Stimulated activated CD4-positive, alpha-beta T cell treated with anti-CD3 and anti-CD28 coated beads, Interleukin-1b, Interleukin-23, amount 100 ng/mL, for 24 hours (primary cell): ENCODE measurements at places on chromosomes 5 and 9.

GRCh38 chr5:27598576-27598975, 560.2 kb upstream of the CDH9 start:
- DNase-seq = no peak

DNA sequence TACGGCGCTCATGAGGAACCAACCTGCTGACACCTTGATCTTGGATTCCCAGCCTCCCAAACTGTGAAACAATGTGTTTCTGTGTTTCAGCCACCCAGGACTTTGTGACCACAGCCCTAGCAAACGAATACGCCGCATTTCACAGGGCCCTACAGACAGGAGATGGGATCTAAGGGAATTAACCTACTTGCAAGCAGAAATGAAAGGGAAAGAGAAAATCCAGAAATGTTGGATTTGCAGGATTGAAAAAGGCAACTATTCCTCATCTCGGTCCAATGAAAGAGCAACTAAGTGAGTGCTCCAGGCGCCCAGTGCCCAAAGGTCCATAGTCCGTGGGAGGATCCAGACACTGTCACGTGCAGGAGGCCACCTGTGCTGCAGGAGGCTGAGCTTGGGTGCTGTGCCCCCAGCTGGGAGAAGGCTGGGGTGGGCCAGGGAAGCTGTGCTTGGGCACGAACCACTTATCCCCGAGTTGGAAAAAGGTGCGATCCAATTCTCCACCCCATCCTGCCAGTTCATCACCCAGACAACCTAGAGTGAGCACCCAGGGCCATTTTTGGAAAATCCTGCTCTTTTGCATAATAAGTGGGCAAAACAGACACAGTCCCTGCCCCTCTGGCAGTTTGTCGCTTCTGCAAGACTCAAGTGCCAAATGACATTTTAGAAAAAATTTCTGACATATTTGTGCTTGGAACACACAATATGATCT, 177.9 kb downstream of the C9orf50 start:
- no peak for DNase-seq

- DNase-seq = no peak
Observed at GRCh38 chr5:116281309-116281708, 196.5 kb downstream of the COMMD10 start.

DNA sequence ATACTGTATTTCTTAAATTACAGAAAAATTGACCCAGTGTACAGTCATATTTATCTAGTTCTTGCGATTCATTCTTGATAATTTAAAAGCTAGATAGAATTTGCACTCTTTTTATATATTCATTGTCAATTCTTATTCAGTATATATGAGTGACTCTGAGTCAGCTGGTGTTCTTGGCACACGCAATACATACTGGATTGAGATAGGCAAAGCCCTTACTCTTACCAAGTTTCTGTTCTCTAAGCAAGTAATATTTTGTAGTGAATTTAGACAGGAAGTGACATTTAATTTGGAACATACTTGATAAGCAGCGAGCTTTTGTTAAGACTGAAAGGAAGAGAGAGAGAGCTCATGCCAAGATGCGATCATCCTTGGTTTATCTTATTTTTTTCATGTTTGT, 57.7 kb downstream of the GPBP1 start:
- no peak for DNase-seq

DNA sequence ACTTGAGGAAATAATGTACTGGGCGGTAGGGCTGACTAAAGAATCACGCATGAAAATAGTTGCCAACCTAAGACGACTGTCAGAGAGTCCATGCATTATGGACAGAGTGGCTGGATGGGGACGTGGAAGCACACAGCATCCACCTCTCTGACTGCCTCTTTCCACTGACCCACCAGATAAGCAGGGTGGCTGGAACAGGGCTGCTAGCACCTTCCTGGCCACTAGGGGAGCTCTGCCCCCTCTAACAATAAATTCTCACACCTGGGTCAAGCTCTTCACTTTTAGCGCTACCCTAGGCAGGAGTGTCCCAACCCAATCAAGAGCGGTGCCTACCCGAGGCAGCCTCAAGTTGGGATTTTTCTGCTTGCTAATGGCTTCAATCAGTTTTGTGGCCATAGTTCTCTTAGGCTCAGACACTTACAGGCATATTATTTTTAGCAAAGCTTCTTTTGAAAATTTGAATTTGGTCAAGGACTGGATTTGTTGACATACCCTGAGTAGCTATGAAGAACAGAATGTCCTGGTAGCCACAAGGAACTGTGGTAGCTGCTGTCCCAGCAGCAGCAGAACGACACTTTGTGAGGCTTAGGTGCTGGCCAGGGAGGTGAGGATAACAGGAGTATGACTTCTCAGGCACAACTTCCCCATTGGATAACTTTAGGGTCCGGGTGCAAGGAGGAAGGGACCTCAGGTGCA, 6.9 kb upstream of the TPM2 start:
- DNase-seq = no peak

GRCh38 chr9:130426883-130427282, 17.9 kb upstream of the ASS1 start:
- no peak for DNase-seq

GRCh38 chr9:129070696-129071525, 10.0 kb upstream of the DOLPP1 start:
- DNase-seq = no peak

DNA sequence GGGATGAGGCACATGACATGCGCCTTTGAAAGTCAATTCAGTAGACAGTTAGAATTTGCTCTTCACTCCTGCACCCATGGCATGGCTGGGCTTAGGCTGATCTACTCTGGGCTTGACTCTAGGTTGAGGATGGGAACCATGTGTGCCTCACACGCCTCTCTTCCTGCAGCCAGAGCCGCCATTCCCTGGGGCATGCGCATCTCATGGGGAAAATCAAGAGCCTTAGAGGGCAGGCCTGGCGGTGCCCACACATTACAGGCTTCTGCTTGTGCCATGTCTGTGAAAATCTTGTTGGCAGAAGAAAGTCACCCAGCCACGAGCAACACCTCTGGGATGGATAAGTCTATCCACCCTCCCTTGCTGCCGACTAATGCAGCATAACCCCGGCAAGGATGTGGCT, 808.5 kb downstream of the CDH9 start:
- DNase-seq = no peak

GRCh38 chr9:105331160-105331559, 86.7 kb downstream of the SLC44A1 start:
- no peak for DNase-seq

GRCh38 chr5:113179156-113179555, 202.6 kb downstream of the DCP2 start:
- DNase-seq = no peak

- DNase-seq = no peak
Observed at GRCh38 chr5:163993126-163993525, 487.7 kb downstream of the MAT2B start.

GRCh38 chr5:18394443-18394804, 760.2 kb downstream of the TAF11L14 start:
- no peak for DNase-seq

GRCh38 chr9:107208121-107208520, 75.0 kb upstream of the RAD23B start:
- DNase-seq = no peak

- DNase-seq = no peak
Observed at GRCh38 chr5:53430618-53431252, 49.7 kb upstream of the FST start.

DNA sequence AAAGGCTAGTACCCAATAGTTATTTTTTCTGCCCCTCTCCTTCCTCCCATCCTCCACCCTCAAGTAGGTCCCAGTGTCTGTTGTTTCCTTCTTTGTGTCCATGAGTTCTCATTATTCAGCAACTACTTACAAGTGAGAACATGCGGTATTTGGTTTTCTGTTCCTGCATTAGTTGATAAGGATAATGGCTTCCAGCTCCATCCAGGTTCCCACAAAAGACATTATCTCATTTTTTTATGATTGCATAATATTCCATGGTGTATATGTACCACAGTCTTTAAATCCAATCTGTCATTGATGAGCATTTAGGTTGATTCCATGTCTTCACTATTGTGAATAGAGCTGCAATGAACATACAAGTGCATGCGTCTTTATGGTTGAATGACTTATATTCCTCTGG, 128.3 kb upstream of the ANKRD55 start:
- DNase-seq = no peak

DNA sequence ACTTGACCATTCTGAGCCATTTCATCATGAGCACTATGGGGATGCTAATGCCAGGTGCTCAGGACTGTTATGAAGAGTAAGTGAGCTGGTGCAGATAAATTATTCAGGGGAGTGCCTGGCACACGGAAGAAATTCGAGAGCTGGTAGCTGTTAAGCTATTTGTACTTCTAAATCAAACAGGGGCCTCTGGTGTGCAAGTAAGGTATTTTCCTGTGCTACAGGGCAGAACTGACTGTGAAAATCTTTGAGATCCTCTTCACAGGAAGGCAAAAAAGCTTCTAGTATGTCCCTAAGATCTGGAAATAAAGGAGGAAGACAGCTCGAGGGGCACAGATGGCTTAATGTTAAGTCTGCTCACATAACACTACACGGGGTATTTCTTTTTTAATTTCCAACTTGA, 106.3 kb upstream of the SPOCK1 start:
- DNase-seq = no peak

GRCh38 chr5:30279237-30279636, 914.2 kb upstream of the CDH6 start:
- DNase-seq = no peak
